Transverse colon (tissue), 4 donors: ENCODE measurements at places on chromosomes 11 and 22.

DNA sequence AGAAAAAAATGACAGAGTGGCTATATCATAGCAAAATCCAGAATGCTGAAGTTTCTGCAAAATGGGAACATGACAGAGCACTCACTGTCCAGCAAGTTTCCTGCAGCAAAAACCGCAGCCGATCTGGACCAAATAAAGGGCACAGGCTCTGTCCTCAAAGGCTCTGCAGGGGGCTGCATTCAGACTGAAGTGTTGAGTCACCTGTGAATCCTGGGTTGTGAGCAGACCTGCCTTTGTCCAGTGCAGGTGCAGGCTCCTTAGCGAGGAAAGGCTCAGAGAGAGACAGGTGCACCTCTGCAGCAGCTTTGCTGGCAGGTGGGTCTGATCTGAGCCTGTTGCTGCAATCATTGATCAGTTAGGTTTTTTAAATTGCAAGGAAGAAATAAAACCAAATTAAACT lies 29.3 kb upstream of the NFAM1 start:
- DNase-seq = no peak

DNA sequence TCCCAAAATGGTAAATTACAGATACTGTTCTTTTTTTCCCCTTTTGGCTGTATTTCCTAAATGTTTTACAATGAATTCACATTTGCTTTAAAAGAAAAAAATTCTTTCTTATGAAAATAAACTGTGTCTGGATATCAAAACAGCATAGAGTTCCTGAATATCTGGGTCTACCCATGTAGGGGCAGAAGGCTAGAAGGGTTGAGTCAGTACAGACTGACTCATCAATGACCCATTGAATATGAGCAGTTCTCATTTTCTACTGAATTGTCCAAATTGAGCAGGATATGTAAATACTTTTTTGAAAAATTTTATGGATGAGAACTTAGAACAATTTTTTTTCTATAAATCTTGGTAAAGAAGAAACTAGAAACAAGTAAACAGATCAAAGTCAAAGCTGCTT lies 16.3 kb upstream of the C11orf87 start:
- DNase-seq = no peak

- no peak for DNase-seq
Observed at GRCh38 chr11:111729071-111729830, 36.9 kb downstream of the PPP2R1B start.

- DNase-seq = no peak
Observed at GRCh38 chr11:81839976-81840375, 893.7 kb downstream of the FAM181B start.

GRCh38 chr11:15711311-15711710 lies 596.6 kb downstream of the INSC start:
- DNase-seq = no peak

DNA sequence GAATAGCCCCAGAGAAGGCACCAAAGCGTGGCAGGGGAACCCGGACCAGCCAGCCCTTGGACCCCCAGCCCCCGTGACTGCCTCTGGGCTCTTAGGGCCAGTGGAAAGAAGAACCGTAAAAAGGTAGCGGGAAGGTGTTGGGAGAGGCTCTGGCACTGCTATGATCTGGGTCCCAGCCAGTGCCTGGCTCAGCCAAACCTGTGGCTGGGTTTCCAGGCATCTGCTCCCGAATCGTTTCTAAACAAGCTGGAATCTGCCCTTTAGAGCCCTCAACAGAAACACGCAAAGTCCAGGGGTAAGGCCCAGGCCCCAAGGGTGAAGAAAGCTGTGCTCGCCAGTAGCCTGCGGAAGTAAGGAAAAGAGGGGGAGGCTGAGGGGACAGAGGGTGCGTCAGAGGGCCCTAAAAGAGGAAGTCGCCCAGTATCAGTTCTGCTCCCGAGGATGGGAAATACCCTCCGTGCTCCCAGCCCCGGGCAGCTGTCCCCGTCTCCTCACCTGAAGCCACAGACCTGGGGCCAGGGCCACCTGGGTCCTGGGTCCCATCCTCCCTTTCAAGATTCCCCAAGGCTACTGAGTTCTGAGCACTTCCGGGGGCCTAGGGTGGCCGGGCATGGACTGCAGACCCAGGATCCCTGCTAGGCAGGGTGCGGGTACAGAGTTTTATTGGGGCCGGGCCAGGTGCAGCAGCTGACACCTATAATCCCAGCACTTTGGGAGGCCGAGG lies 24.7 kb downstream of the IL10RA start:
- peak; percentile 82 for DNase-seq

DNA sequence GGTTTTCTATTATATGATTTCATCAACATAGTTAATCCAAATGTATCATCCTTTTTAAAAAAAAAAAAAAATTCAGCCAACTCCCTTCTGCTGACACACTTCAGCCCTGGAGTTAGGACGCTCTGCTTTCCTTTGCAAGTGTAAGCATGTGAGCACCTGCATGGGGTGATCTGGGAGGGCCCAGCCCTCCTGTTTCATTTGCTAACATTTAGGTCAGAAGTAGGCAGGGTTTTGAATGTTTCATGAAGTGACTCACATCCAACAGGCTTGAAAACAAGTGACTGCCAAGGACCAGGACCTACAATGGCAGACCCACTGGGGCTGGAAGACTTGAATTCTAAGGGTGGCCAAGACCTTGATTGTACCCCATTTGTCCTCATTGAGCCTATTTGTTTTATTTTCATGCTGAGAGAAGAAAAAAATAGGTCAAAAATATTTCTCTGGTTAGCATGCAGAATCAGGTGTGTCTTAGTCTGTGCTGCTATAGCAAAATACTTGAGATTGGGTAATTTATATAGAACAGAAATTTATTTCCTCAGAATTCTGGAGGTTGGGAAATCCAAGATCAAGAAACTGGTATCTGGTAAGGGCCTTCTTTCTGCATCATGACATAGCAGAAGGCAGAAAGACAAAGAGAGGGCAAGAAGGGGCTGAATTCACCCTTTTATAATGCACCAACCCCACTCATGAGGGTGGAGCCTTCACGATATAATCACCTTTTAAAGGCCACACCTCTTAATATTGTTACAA lies 137.6 kb downstream of the CD44 start:
- DNase-seq = no peak

GRCh38 chr11:36738292-36738861 lies 140.3 kb upstream of the RAG2 start:
- DNase-seq = no peak

- DNase-seq = no peak
Observed at GRCh38 chr22:49619301-49619700, 208.4 kb downstream of the BRD1 start.

DNA sequence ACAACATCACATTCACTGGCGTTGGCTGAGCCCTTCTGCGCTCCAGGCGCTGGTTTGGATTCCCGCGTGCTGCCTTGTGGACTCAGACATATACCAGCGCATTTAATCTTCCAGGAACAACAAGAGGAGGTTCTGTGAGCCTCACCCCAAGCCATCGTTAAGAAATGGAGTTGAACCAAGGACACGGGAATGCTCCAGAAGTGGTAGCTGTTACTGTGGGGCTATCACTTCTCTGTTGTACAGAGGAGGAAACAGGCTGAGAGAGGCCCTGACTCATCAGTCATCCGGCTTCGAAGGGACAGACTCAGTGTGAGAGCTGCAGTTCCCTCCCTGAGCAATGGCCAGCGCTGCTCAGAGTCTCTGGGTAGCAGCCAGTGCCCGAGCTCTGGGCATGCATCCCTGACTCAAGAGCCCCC lies 291.3 kb downstream of the TBC1D22A start:
- DNase-seq = no peak

GRCh38 chr22:24325105-24325757 lies 54.6 kb downstream of the SPECC1L start:
- DNase-seq = no peak

- no peak for DNase-seq
Observed at GRCh38 chr11:98185245-98185644, 835.5 kb upstream of the CNTN5 start.

DNA sequence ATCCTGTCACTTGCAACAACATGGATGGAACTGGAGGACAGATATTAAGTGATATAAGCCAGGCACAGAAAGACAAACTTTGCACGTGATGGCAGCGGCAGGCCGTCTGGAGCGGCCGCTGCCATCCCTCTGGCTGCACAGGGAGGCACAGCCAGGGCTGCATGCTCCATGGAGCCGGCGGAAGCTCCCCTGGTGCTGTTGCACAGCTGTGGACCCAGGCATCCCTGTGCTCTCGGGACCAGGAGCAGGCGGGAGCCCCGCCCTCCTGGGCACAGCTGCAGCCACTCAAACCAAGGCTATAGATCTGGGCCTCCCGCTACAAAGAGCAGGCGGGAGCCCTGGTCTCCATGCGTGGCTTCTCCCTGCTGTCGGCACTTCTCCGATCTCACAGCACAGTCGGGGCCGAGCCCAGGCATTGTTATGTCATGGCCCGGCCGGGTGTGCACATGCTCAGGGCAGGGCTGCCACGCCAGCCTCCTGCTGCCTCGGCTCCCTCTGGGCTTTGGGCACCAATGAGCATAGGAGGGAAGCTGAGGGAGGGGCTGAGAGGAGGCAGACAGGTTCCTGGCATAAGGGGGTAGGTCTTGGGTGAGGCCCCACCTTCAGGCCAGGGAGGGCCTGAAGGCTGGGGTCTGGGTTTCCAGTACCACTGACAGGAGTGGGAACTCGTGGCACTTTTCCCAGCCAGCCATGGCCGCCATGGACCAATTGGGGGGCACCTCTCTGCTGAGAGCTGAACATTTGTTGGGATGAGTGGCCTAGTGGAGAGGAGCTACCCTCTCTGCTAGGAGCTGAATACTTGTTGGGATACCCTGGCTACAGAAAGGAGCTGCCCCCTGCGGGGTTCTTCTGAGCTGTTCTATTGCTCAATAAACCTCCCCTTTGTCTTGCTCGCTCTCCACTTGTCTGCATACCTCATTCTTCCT lies 16.7 kb downstream of the RRP8 start:
- DNase-seq = no peak

GRCh38 chr22:38886333-38886732 lies 14.3 kb upstream of the CBX6 start:
- no peak for DNase-seq

DNA sequence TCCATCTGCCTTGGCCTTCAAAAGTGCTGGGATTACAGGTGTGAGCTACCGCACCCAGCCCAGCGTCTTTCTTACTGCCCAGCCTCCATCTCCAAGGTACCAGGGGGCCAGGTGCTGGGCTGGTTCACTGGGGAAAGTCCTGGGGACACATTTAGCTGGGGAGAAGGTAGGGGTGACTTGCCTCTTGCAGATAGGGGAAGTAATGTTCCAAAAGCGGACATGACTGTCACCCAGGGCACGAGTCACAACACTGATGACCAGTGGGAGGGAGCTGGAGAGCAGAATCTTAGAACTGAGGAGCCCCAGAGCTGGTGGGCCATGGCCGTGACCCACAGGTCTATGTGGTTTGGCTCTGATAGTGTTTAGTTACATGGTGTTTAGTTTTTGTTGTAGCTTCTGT lies 2.4 kb upstream of the SLC15A3 start:
- no peak for DNase-seq

DNA sequence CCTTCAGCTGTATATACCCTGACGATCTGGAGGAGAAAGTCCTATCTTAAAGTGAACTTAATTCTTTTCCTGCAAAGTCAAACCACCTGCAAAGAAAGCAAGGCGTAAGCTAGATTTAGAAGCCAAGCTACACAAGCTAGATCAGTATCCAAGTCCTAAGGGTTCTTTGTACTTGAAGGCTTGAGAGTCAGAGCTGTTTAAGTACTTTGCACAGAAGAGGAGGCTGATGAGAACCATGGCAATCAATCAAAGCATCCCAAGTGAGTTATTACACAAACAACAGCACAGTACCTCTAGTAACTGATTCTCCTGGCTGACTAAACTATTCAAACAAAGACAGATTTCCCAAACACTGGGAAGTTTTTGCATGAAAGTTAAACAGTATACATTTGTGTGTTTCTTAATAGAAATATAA lies 1.9 kb downstream of the CDON start:
- DNase-seq = no peak

- no peak for DNase-seq
Observed at GRCh38 chr11:34513682-34514449, at the start of gene ELF5. Gene ELF5 (minus strand): TSS chr11:34513794. CDS start chr11:34505749, 8,045 bp downstream.

DNA sequence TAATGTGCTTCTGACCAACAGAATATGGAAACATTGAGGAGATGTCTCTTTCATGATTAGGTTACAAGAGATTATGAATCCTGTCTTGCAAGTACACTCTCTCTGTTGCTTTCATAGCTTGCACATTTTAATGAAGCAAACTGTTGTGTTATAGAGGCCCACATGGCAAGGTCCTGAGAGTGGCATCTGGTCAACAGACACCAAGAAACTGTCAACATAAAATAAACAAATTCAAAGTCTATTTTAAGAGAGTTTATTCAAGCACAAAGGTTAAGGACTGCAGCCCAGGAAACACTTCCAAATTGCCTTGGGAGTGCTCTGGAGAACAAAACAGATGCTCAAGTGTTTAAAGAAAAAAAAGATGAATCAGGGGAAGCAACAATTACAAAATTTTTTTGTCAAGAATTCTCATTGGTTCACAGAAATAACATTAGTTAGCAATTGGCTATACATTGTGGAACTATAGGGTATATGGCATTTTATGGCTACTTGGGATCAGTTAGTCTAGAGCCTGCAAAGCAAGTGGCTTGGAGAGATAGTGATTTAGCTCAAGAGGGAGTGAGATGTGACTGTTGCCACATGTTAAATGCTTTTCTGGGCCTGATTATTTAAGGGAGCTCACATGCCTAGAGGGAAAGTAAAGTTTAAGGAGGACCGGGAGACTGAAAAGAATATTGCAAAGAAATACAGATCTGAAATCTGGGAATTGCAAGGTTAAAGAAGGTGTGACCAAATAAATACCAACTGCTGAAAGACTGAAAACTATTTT lies 54.6 kb downstream of the CTSC start:
- DNase-seq = no peak

DNA sequence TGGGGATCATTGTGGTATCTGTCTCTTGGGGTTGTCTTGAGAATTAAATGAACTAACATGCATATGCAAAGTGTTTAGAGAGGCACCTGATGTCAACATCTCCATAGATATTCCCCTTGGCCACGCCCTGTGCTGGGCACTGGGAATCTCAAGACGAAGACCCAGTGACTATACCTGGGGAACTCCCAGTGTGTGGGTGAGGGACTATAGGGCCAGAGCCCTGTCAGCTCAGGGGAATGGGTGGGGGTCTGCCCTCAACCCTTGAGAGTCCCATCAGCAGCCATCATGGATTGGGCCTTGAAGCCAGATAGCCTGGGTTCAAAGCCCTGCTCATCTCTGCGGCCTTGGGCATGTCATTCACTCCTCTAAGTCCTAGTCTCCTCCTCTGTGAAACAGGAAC lies 21.6 kb upstream of the LMO1 start:
- no peak for DNase-seq

DNA sequence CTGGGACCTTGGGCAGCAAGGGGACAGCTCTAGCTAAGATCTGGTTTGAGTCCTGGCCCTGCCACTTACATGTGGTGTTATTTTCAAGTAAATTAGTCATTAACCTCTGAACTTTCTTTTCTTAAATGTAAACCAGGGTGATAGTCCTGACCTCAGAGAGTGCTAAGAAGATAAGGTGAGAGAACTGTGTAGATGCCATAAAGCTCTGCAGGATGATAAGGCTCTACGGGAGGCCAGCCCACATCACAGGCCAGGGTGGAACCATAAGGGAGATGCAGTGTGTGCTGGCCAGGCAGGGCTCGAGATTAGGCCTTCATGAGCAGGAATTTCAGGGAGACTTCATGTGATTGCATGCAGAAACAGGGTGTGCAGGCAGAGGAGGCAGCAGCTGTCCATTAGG lies 24.2 kb downstream of the NECTIN1 start:
- DNase-seq = no peak

- no peak for DNase-seq
Observed at GRCh38 chr11:70924108-70924507, 328.3 kb downstream of the SHANK2 start.

- DNase-seq = peak; percentile 87
Observed at GRCh38 chr11:65791719-65792213, 4.9 kb downstream of the OVOL1 start.

GRCh38 chr11:33125611-33126010 lies 35.7 kb downstream of the CSTF3 start:
- no peak for DNase-seq
